ENCODE measurements at places on chromosomes 11 and 22.

GRCh38 chr22:39229075-39229474 lies 15.7 kb downstream of the PDGFB start:
- no peak for DNase-seq

- no peak for DNase-seq
Observed at GRCh38 chr22:17772958-17773605, 1.2 kb downstream of the BID start.

- DNase-seq: no peak
Observed at GRCh38 chr11:9219572-9219971, 45.6 kb downstream of the DENND5A start.

GRCh38 chr22:20948450-20948849 lies 18.6 kb upstream of the AIFM3 start:
- no peak for DNase-seq

DNA sequence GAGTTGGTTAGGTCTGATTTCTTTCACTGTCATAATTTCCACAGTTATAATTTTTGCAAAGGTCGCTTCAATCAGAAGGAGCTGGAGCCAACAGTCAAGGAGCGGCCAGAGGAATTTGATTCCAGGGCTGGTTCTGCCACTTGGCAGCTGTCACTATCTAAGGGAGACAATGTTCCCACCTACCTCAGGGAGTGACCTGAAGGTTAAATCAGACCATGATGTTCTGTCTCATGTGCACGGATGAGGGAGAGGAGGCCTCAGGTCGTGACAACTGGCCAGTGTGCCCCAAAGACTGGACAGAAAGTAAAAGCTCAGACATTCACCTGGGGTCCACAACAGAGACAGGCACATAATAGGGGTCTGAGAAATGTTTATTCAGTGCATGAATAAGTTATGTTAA lies 7.6 kb downstream of the MRGPRD start:
- DNase-seq: no peak

GRCh38 chr22:29224121-29224858 lies 18.6 kb downstream of the EMID1 start:
- no peak for DNase-seq

- no peak for DNase-seq
Observed at GRCh38 chr22:43747877-43748276, 64.2 kb downstream of the EFCAB6 start.

DNA sequence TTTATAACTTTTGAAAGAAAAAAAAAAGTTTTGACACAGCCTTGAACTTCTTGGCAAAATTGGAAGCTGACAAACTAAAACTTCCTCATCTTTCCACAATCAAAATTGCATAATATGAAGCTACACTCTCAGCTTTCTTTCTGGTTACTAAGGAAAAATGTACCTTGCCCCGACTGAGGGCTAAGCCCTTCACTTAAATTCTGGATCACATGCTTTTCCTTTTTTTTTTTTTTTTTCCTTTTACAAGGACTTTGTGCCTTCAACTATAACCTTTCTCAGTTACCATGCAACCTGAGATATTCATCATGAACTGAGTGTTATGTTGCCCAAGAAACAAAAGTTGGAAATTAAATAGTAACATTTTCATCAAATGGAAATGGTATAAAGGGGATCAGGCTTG lies 188.5 kb upstream of the CARD18 start:
- no peak for DNase-seq
